Tibial artery (tissue), 4 donors: ENCODE measurements at places on chromosomes 5 and 9.
A peak's percentile ranks its signal among the peaks of the same experiment; 100 is the strongest.

DNA sequence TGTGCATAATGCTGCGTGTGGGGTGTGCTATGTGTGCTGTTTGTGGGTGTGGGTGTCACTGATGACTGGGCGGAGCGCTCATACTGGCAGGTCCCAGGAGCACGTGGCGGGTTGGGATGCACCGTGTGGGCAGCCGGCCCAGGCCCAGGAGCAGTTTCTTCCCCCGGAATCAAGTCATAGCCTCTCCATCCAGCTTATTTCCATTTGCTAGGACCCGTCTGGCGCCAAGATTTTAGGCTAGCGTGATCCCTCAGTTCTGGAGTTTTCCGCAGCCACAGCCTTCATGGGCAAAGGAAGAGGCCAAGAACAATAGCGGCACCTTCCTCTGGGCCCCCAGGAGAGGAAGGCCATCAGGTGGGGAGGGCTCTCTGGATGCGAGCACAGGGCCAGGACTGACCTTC lies 43.3 kb upstream of the NEURL1B start:
- H3K27me3 ChIP-seq: no peaks in the 10 kb centered on the region
- H3K36me3 ChIP-seq: no peaks in the 10 kb centered on the region
- peak; percentile 56 for DNase-seq
- no peak overlapping the region for H3K27ac ChIP-seq
- H3K4me3 ChIP-seq: no peak overlapping the region
- peaks cover 6% of the 10 kb centered on the region for H3K4me1 ChIP-seq

GRCh38 chr9:109981091-109981490 lies 201.1 kb downstream of the PALM2AKAP2 start:
- H3K4me1 ChIP-seq: peaks cover 5% of the 10 kb centered on the region
- DNase-seq: no peak
- no peaks in the 10 kb centered on the region for H3K36me3 ChIP-seq
- no peak overlapping the region for H3K27ac ChIP-seq
- no peak overlapping the region for H3K4me3 ChIP-seq
- no peaks in the 10 kb centered on the region for H3K27me3 ChIP-seq

DNA sequence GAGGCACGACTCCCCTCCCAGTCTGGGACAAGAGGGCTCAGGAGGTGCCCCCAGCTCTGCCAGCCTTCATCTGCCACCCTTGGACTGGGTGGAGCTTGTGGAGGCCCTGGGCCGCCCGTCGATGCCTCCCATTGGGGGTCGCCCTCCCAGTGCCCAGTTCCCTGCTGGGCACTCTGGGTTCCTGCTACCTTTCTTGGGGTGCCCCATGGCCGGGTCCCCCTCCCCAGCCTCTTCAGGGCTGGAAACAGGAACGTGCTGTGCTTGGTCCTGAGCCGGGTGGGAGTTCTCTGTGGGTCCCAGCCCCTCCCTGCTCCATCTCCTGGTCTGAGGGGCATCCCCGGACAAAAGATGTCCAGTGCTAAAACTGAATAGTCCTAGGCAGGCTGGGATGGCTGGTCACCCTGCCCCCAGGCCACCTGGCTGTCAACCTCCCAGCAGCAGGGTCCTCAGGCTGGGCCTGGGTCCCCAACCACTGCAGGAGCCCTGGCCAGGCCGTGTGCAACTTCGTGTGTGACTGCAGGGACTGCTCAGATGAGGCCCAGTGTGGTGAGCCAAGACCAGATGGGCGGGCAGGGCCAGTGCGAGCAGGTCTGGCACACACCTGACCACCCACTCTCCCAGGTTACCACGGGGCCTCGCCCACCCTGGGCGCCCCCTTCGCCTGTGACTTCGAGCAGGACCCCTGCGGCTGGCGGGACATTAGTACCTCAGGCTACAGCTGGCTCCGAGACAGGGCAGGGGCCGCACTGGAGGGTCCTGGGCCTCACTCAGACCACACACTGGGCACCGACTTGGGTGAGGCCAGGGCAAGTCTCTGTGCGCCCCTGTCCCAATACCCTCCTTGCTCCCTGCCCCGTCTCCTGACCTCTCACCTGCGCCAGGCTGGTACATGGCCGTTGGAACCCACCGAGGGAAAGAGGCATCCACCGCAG lies 784 bp downstream of the MAMDC4 start:
- H3K27me3 ChIP-seq: no peaks in the 10 kb centered on the region
- peaks cover 10% of the 10 kb centered on the region for H3K4me1 ChIP-seq
- H3K27ac ChIP-seq: no peak overlapping the region
- no peak overlapping the region for H3K4me3 ChIP-seq

DNA sequence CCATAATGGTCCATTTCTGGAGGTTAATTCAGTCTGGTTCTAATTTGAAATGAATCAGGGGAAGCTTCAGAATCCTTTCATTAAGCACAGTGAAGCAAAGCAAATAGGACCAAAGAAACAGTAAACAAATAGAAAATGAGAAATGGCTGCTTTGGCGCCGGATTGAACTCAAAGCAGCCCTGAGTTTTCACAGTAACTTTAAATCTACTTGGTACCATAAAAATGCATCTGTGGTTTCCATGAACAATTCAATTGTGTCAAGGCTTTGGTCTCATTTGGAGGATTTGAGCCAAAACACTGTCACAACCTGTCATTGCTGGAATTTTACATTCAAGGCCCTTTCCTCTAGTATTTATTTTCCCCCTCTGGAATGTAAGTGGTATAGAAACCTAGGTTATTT lies 25.9 kb upstream of the DAPK1 start:
- H3K36me3 ChIP-seq: no peaks in the 10 kb centered on the region
- no peaks in the 10 kb centered on the region for H3K4me1 ChIP-seq
- no peaks in the 10 kb centered on the region for H3K27me3 ChIP-seq
- H3K27ac ChIP-seq: no peak overlapping the region
- H3K4me3 ChIP-seq: no peak overlapping the region
- DNase-seq: no peak

DNA sequence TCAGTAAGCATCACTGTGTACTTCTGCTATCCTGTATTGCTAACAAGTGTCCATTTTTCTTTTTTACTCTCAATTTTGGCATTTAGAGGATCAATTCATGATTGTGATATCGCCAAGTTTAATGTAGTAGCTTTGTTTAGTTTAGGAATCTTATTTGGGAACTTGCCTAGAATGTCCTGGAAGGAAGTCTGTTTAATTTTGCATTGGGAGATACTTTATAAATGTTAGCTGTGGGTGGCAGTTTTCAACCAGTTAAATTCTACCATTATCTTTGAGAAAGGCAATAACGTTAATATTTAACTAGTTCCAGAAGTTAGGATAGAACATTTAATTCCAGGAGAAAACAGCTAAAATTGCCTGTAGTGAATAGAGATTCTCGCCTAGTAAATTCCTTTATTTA lies 78.6 kb downstream of the PBX3 start:
- H3K36me3 ChIP-seq: no peaks in the 10 kb centered on the region
- H3K27ac ChIP-seq: no peak overlapping the region
- no peak overlapping the region for H3K4me3 ChIP-seq
- H3K4me1 ChIP-seq: no peaks in the 10 kb centered on the region

DNA sequence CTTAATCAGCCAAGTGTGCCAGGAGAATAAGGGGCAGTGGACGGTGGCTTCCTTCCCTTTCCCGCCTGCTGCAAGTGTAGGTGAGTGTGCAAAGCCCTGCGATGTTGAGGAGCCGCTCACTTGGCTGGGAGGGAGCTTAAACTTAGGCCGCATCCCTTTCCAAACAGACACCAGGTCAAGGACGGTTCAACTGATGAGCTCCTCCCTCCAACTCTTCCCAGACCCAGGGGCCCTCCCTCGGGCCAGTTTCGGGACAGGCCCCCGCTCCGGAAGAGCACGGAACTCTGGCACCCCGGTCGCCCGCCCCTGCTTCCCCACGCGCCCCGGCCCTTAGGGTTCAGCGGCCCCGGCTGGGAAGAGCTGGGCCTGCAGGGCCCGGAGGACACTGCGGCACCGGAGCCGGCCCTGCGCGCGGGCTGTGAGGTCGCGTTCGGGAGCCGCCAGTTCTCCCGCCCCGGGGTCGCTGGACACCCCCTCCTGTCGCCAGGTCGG lies 481 bp downstream of the MRPL36 start:
- H3K36me3 ChIP-seq: peaks cover 30% of the 10 kb centered on the region
- H3K4me3 ChIP-seq: peak overlapping the region; percentile 83
- no peaks in the 10 kb centered on the region for H3K27me3 ChIP-seq
- peaks cover 21% of the 10 kb centered on the region for H3K4me1 ChIP-seq
- DNase-seq: no peak
